Common myeloid progenitor, CD34-positive (primary cell): ENCODE measurements at places on chromosomes 12 and 14.
A peak's percentile ranks its signal among the peaks of the same experiment; 100 is the strongest.

GRCh38 chr14:77800814-77801213 is 905 bp downstream of the ADCK1 start:
- no peak for DNase-seq

DNA sequence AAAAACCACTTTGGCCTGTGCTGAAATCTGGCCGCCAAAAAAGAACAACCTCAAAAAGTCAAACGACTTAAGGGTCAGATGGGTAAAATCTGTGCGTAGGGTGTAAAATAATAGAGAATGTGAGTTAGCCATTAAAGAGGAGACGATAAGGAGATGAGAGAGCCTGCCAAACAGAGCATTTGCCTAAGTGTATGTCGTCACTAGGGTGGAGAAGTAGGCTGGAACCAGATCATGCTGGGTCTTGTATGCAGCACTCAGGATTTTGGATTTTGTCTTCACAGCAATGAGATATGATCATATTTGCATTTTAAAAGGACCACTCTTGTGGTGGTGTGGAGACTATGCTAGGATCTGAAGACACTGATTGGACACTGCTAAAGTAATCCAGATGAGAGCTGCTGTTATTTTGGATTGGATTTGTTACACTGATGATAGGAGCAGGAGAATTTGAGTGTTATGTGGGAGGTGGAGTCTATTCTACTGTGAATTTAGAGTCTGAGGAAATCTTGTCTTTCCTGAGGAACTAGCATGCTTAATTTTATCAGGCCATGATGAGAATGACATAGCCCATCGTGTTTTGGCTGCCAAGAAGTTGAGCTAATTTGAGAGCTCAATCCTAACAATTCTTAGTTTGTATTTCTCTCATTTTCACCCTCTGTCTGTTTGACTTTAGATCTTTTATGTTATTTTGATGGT is 24.8 kb upstream of the DBX2 start:
- no peak for DNase-seq

- DNase-seq = no peak
These were observed 506.6 kb upstream of the TMEM132C start for GRCh38 chr12:127760357-127760756.

- DNase-seq = no peak
These were observed 95.9 kb downstream of the PUS7L start for GRCh38 chr12:43662736-43663135.

GRCh38 chr12:78057075-78057474 is 226.4 kb downstream of the NAV3 start:
- no peak for DNase-seq

DNA sequence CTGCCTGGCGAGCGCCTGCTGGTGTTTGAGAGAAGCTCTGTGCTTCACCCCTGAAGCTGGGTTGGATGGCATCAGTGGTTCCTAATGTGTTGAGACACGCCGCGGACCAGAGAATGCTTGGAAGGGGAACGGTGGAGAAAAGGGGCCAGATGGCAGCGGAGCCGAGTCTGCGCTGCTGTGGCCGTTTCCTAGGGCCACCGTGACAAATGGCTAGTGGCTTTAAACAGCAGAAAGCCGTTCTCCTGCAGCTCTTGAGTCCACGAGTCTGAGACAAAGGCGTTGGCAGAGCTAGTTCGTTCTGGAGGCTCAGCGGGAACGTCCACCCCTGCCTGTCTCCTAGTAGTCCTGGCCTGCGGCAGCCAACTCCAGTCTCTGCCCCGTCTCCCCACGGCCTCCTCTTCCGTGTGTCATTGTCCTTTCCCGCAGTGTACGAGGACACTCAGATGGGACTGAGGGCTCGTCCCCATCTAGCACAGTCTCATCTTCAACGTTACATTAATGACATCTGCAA is 103.6 kb downstream of the ADGRD1 start:
- no peak for DNase-seq

DNA sequence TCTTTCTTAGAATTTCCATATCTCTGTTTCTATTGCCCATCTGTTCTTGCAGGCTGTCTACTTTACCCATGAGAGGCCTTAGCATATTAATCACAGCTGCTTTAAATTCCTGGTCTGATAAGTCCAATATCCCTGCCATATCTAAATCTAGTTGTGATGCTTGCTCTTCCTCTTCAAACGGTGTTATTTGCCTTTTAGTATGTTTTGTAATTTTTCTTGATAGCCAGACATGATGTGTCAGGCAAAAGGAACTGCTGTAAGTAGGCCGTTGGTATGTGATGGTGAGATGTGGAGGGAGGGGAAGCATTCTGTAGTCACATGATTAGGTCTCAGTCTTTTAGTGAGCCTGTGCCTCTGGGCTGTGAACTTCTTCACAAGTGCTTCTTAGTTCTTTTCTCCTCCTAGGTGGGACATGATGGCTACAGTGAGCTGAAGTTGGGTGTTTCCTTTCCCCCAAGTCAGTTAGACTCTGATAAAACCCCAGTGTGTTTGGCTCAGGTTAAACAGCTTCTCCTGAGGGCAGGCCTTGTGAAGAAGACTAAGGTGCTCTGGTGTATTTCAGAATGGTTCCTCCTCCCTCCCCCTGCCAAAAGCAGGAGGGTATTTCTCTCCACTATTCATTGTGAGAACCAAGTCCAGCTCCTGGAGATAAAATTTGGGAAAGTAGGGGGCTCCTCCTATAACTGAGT is 195.9 kb upstream of the PARP11 start:
- DNase-seq = peak; percentile 93

DNA sequence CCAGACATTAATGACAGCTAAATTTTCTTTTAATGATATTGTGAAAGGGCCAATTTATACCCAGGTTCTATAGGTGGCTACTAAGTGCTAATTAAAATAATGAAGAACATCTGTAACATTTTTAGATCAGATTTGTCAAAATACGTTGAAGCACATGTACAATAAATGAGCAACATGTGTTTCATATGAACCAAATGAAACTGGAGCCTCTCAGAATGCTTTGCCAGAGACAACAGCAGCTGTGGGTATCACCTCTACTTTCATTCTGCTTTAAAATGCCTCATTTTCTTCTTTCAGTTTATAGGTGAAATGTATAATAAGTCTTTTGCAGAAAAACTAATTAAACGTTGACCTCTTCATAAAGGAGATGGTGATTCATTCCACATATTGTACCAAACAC is 26.1 kb upstream of the MYF6 start:
- DNase-seq = no peak

GRCh38 chr12:6941267-6941666 is 2.3 kb upstream of the RNU7-1 start:
- no peak for DNase-seq

GRCh38 chr12:21305661-21306060 is 29.1 kb downstream of the SLCO1A2 start:
- DNase-seq = no peak

- no peak for DNase-seq
These were observed 11.3 kb upstream of the CSAD start for GRCh38 chr12:53191885-53192530.

- DNase-seq = no peak
These were observed 1038.3 kb downstream of the BCL11B start for GRCh38 chr14:98233656-98234055.

- DNase-seq = no peak
These were observed 51.1 kb downstream of the GTF2A1 start for GRCh38 chr14:81169711-81170103.

DNA sequence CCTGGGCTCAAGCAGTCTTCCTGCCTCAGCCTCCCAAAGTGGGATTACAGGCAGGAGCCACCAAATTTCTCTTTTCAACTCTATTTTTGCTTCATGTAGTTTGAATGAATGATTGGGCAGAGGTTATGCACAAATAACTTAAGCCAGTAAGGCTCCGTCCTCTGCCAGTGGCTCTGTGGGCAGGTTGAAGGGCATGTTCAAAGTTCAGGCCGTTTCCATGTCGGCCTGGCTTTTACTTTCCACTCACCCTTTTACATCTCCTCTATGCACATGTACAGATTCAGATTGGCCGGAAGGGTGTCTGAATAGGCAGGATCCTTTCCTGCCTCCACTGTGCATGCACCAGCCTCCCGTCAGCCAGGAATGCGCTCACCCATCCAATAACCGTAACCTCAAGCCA is 132.3 kb downstream of the EML1 start:
- DNase-seq = no peak
